ENCODE measurements at places on chromosomes 6 and 20. TPM values are rescaled to one million over a fixed set of nuclear protein-coding genes. Genes with fewer than 3 reads are reported as not detected.

Gene PLA2G7
- not detected for total RNA-seq

Gene CTCFL
- total RNA-seq, result not detected

Gene SALL4
- total RNA-seq, result 2.0 TPM

Gene RIMS1
- total RNA-seq, result 0.89 TPM

Gene OR2B6
- total RNA-seq, result not detected

Gene PRICKLE4
- total RNA-seq, result 1.2 TPM

Gene UTRN
- total RNA-seq, result 129 TPM

Gene LTA
- not detected for total RNA-seq

Gene RCAN2
- total RNA-seq, result not detected

Gene BPIFB1
- total RNA-seq, result not detected

Gene RIMS4
- total RNA-seq, result not detected

Gene TTLL9
- total RNA-seq, result not detected

Gene TXLNB
- total RNA-seq, result 0.05 TPM

Gene RPS21
- 149 TPM for total RNA-seq

Data from smooth muscle cell of the umbilical artery (primary cell).